ENCODE measurements at places on chromosomes 2 and 18.

DNA sequence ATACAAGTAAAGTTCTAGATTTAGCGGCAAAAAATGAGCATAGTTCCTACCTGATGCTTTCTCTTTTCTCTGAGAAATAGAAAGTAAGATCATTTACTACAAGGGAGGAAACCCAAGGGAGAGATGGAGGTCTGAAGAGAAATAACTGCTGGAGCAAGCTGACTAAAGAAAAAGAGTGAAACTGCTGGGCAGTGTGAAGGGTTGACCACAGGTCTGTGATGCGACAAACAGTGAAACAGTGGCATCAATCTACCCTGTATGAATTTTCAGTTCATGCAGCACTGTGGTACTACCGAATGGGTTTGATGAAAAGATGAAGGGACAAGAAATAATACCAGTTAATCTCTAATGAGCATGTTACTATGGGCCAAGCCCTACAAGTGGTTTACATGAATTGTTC lies 52.2 kb downstream of the CUL3 start:
- no peak for DNase-seq

- no peak for DNase-seq
These were observed 504.2 kb downstream of the ZEB2 start for GRCh38 chr2:144015655-144016245.

GRCh38 chr2:236818281-236819045 lies 248.8 kb downstream of the ACKR3 start:
- DNase-seq = no peak

DNA sequence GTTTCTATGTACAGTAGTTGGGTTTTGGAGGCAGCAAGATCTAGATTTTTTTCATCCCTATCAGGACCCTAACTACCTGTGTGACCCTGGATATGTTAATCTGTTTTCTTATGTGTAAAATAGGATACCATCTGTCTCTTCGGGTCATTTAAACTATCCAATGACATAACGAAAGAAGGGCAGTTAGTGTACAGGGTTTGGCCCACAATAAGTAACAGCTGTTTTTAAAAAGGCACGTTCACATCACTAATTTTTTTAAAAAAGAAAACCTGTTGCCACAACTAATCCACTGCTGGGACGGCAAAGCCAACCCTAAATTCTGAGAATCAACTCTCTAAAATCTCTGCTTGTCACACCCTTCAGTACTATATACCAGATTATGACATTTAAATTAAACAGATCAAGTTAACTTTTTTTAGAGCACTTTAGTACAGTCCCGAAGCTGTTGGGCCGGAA lies 869 bp downstream of the USP40 start:
- no peak for DNase-seq

DNA sequence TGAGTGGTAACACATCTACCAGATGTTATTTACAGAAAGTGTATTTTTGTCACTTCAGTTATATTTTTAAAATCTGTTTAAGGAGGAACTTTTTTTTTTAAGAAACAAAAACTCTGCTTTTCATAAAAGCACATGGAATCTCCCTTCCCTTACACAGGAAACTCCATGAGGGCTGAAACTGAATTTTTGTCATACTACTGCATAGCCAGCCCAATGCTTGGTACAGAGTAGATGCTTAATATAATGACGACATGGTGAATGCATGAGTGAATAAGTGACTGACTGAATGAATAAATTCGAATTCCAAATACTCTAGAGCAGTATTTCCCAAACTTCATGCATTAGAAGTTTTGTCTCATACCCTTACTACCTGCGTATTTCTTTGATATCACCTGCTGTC lies 86.5 kb downstream of the ROCK2 start:
- no peak for DNase-seq

- DNase-seq = no peak
These were observed 756 bp upstream of the NAGK start for GRCh38 chr2:71067567-71068217.

- no peak for DNase-seq
These were observed 168.4 kb upstream of the PKDCC start for GRCh38 chr2:41879235-41879916.

DNA sequence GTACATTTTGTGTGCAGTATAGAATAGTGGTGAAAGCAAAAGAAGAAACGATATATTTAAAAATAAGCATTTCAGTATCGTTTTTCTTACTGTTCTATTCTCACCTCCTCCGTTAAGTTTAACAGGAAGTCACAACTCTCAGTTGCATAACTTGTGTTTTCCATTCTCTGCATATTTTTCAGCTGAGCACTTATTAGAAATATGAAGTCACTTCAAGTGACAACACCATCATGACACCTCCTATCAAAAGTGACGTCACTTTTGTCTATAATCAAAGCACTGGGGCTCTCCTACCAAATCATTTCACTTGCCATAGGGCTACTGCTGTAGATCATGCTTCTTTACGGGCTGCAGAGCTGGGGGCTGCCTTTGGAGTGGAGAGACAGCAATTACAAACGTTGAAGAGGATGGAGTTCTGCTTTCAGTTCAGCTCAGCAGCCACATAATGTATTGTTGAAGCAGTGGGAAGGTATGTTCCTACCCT lies 36.3 kb downstream of the STAT4 start:
- DNase-seq = no peak

GRCh38 chr2:189113963-189114362 lies 65.6 kb downstream of the COL5A2 start:
- DNase-seq = no peak

GRCh38 chr2:29165362-29166241 lies 50.4 kb downstream of the CLIP4 start:
- DNase-seq = no peak

- no peak for DNase-seq
These were observed 115.3 kb downstream of the FHOD3 start for GRCh38 chr18:36412778-36413177.

DNA sequence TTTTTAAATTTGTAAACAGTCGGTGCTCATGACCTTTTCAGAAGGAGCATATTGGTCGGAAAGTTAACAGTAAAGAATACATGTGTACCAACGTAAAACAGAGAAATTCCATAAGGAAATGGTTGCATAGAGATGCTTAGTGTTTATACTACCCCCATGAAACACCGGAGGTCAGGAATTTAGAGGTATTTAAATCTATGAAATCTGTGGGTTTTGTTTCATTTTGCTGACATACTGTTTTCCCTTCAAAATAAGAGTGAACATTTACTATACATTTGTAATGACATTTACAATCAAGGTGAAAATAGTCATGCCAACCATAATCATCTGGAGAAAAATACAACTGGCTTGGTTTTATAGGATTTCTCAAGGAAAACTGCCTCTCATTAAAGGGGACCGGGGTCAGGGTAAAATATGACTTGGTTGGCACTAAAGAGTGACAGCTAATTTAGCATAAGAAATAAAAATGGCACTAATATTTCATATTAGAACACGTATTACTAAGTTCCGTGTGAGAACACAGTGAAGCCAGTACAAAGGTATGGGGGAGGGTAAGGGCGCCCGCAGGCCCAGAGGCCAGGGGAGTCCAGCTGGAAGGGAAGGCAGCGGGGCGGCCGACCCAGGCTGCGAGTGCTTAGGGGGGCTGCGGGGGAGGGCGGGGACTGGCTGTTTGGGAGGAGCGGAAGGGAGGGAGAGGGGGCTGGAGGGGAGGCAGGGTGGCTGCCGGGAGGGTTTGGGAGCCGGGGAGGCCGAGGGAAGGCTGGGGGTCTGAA lies 1.1 kb upstream of the RNU4ATAC start:
- DNase-seq = peak; percentile 64

DNA sequence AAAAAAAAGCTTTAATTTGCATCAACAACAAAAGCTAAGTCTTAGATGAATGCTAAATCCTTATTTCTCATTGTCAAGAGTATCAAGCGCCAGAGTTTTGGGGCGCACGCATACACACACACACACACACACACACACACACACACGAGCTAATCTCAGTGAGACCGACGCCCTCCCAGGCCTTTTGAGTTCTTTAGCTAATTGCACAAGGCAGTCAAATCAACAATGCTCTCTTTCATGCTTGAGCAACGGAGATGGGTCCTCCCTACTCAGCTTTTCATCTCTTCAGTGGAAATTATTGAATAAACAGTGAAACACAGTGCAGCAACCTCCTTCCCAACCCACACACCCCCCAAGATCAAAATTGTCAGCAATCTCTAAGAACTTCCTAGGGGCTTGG lies 19.2 kb downstream of the GKN1 start:
- no peak for DNase-seq

- no peak for DNase-seq
These were observed 9.3 kb downstream of the PSMD1 start for GRCh38 chr2:231065966-231066365.

GRCh38 chr2:55880416-55881143 lies 43.0 kb downstream of the EFEMP1 start:
- DNase-seq = no peak

- no peak for DNase-seq
These were observed 3.5 kb upstream of the ATL2 start for GRCh38 chr2:38380397-38381130.

- no peak for DNase-seq
These were observed 34.9 kb downstream of the IMMT start for GRCh38 chr2:86160156-86160952.

GRCh38 chr2:138012968-138013367 lies 48.7 kb downstream of the HNMT start:
- no peak for DNase-seq

- DNase-seq = no peak
These were observed 89.1 kb downstream of the SCN2A start for GRCh38 chr2:165328272-165328671.
